ENCODE measurements at places on chromosomes 2 and 18.

GRCh38 chr18:79420033-79420745 is 24.5 kb downstream of the NFATC1 start:
- DNase-seq = no peak

DNA sequence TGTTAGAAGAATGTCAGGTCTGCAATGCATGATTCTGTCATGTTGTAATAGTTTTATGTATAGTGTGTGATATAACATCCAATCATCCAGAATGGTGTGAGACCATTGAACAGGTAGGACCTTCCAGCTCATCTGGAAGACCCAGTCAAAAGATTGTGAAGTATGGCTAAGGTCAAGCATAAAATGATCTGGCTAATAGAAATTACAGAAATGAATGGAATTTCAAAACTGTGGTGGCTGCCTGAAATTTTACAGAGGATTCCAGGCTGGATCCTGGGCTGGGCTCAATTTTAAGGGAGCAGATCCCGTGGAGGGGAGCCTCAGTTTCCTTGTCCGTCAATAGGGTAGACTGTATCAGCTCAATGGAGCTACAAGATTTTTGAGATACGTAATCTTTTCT is 39.1 kb downstream of the ACKR3 start:
- no peak for DNase-seq

DNA sequence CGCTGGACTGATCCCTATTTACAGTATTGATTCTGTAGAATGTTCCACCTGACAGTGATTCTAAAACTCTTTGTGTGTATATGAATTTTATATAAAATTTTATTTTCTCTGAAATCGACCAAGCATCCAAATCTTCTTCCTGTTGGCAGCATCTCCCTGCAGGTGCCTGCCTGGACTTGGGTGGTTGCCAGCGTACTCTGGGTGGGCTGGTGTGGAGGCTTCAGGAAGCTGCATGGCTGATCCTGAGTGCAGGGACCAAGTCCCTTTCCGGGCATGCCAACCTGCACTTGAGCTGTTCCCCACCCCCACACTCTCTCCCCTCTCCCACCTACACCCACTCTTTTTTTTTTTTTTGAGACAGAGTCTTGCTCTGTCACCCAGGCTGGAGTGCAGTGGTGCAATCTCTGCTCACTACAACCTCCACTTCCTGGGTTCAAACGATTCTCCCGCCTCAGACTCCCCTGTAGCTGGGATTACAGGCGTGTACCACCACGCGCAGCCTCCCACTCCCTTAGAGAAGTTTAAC is 53.2 kb upstream of the ALKAL2 start:
- DNase-seq = no peak

GRCh38 chr2:76953733-76954347 is 568.3 kb downstream of the LRRTM4 start:
- peak; percentile 71 for DNase-seq

GRCh38 chr18:14921031-14921430 is 173.1 kb downstream of the ANKRD30B start:
- DNase-seq = no peak

- no peak for DNase-seq
These were observed 301.4 kb downstream of the GALR1 start for GRCh38 chr18:77551055-77551454.

GRCh38 chr2:100660851-100661584 is 98.2 kb downstream of the PDCL3 start:
- DNase-seq = no peak

GRCh38 chr2:88874063-88874657 is 182.7 kb downstream of the RPIA start:
- DNase-seq = peak; percentile 59

GRCh38 chr2:154158101-154158500 is 286.4 kb downstream of the GALNT13 start:
- DNase-seq = peak; percentile 5

- peak; percentile 16 for DNase-seq
These were observed 246.3 kb downstream of the TNS1 start for GRCh38 chr2:217756375-217757107.

GRCh38 chr2:98281607-98282006 is 64.6 kb upstream of the CNGA3 start:
- no peak for DNase-seq

DNA sequence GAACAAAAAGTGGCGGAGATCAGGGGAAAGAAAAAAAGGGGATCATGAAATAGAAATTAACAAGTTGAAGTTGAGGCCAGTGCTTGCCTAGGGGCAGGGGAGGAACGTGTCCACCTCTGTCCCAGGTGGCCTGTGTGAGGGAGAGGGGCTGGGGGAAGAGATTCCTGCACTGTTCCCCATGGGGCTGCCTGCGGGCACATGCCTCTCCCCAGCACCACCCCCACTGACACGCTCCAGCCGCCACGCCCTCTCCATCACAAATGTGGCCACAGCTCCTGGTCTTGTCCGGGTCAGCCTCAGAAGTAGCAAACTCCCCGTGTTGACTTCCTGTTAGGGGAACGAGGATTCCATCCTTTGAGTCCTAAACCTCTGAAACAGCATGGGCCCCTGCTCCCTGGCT is 161.2 kb downstream of the GLI2 start:
- DNase-seq = no peak

GRCh38 chr2:191650896-191651773 is 26.8 kb upstream of the NABP1 start:
- DNase-seq = no peak

- no peak for DNase-seq
These were observed 2.4 kb upstream of the STK11IP start for GRCh38 chr2:219595256-219595655.
